ENCODE measurements at places on chromosomes 5 and 9.
A peak's percentile ranks its signal among the peaks of the same experiment; 100 is the strongest.

DNA sequence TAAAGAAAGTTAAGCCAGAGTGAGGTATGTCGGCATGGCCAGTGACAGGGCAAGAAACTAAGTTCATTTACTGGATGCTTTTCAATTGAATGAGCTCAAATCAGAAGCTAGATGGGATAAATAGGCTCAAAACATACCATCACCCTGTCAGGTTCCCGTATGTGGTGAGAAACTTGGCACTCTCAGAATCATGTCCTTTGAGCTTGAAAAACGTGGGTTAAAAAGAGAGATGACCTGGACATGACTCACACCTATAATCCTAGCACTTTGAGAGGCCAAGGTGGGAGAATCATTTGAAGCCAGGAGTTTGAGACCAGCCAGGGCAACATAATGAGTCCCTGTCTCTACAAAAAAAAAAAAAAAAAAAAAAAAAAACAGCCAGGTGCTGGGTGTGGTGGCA lies 121.7 kb upstream of the RGMB start:
- no peaks in the 10 kb centered on the region for H3K36me3 ChIP-seq
- no peak overlapping the region for H3K4me3 ChIP-seq
- no peaks in the 10 kb centered on the region for H3K4me1 ChIP-seq
- no peaks in the 10 kb centered on the region for H3K27me3 ChIP-seq
- DNase-seq = no peak

DNA sequence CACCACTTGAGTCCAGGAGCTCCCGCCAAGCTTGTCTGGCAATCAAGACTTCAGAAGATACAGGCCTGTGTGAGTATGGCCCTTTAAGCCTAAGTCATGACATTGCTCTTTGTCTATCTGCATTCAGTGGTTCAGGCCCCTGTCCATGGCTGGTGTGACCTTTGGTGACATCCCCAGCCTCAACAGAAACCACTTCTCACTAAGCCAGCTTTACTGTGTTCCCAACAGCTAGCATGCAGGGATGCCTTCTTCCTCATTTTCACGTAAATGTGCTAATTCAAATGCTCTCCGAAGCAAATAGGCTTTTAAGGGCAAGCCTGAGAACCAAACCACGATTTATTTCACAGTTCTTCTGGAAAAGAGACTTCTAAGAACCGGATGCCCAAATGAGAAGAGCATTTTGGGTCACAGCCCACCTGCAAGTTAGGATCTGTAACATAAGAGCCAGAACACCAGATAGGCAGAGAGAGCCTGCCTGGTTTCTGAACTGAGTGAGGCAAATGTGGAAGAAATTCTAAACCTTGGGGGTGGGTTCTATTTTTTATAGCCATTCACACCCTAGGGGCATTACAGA lies 14.9 kb downstream of the CD180 start:
- DNase-seq = no peak
- H3K4me1 ChIP-seq = peaks cover 82% of the 10 kb centered on the region
- H3K27ac ChIP-seq = peak overlapping the region; percentile 86
- no peaks in the 10 kb centered on the region for H3K27me3 ChIP-seq
- H3K4me3 ChIP-seq = peak overlapping the region; percentile 46

DNA sequence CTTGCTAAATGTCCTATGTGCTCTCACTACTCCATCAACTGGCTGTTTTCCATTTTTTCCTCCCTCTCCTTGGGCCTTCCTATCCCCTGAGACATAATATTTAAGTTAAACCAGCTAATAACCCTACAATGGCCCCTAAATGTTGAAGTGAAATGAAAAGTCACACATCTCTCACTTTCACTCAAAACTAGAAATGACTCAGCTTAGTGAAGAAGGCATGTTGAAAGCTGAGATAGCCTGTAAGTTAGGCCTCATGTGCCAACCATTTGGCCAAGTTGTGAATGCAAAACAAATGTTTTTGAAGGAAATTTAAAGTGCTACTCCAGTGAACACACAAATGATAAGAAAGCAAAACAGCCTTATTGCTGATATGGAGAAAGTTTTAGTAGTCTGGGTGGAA lies 48.8 kb upstream of the CDH10 start:
- no peaks in the 10 kb centered on the region for H3K36me3 ChIP-seq
- no peaks in the 10 kb centered on the region for H3K4me1 ChIP-seq
- no peaks in the 10 kb centered on the region for H3K27me3 ChIP-seq
- no peak overlapping the region for H3K27ac ChIP-seq
- H3K4me3 ChIP-seq = no peak overlapping the region
- no peak for DNase-seq

- H3K36me3 ChIP-seq = no peaks in the 10 kb centered on the region
- no peak overlapping the region for H3K4me3 ChIP-seq
- no peak for DNase-seq
- H3K27me3 ChIP-seq = no peaks in the 10 kb centered on the region
These were observed 3.8 kb downstream of the NDST1 start for GRCh38 chr5:150511578-150512367.

GRCh38 chr5:123571927-123572326 lies 60.0 kb downstream of the CSNK1G3 start:
- H3K27me3 ChIP-seq = no peaks in the 10 kb centered on the region
- H3K36me3 ChIP-seq = peaks cover 41% of the 10 kb centered on the region
- H3K4me3 ChIP-seq = no peak overlapping the region
- DNase-seq = no peak
- H3K4me1 ChIP-seq = peaks cover 25% of the 10 kb centered on the region

- H3K27ac ChIP-seq = no peak overlapping the region
- no peak overlapping the region for H3K4me3 ChIP-seq
- peaks cover 10% of the 10 kb centered on the region for H3K4me1 ChIP-seq
- H3K27me3 ChIP-seq = no peaks in the 10 kb centered on the region
- DNase-seq = no peak
These were observed 24.3 kb downstream of the CENPP start for GRCh38 chr9:92349771-92350739.

DNA sequence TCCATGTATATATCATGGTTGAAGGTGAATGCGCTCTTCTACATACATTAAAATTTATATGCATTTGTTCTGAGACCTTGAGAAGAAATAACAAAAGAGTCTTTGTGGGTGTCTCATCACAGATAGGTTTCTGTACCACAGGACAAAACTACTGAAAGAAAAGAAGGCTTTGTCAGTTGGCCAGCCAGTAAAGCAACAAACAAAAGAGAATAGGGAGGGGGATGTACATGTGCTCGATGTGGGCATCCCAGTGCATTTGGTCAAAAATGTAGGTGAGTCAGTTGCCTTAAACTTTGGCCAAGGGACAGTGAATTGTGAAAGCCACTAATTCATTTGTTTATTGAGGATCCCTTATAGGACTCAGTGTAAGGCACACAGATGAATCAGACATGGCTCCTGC lies 13.3 kb downstream of the RBM18 start:
- H3K27me3 ChIP-seq = no peaks in the 10 kb centered on the region
- no peak overlapping the region for H3K27ac ChIP-seq
- H3K4me1 ChIP-seq = no peaks in the 10 kb centered on the region
- H3K36me3 ChIP-seq = peaks cover 72% of the 10 kb centered on the region

Data from activated B cell treated with CpG ODN at 0.5 μM for 24 hours (primary cell).